MM.1S (cell line): ENCODE measurements at places on chromosomes 6 and 20.

DNA sequence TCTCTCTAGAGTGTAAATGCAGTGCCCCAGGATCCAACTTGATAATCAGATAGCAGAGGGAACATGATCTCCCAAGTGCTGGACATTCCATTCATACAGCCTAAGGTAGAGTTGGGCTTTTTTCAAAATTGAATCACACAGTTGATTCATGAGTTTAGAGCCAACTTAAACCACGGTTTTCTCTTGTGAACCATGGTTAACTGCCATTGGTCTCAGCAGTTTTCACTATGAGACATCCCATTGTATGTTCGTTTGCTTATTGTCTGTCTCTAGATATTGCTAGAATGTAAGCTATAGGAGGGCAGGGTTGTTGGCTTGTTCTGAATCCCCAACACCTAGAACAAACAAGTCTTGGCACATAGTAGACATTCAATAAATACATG is 37.2 kb upstream of the TAF8 start:
- no peak for DNase-seq

GRCh38 chr6:167826230-167826895 is 348 bp upstream of the AFDN start:
- peak; percentile 37 for DNase-seq

DNA sequence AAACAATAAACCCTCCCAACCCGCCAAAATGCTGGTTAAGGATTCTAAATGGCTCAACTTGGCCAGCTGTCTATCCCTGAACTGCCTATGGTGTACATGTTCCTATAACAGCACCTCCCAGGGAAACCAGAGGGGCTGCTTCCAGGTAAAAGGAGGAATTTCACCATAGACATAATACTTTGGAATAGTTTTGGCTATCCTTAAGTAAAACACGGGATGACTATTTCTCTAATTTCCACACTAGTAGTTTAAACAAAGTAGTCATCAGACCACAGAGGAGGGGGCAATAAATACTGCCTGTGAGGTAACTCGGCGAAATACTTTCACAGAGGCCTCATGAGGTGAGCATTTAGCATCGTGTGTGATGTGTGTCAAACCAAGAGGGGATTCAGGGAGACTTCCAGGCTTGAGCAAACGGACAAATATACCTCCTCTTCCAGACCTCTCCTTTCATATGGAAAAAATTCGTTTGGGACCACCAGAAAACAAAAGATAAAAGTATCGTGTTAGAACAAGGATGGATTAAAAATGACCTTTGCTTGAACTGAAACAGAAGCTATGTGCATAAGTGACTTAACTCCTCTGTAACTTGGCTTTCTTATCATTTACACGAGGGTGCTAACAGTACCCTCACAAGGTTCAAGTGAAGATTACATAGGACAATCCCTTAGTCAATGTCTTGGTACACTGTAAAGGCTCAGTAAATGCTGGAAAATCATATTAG is 1.0 kb upstream of the XRN2 start:
- DNase-seq: no peak

GRCh38 chr20:19232997-19233794 is 20.8 kb downstream of the SLC24A3 start:
- no peak for DNase-seq
